ENCODE measurements at places on chromosomes 4 and X. TPM values are rescaled to one million over a fixed set of nuclear protein-coding genes. Genes with fewer than 3 reads are reported as not detected.

Gene PAQR3
- 29.0 TPM for total RNA-seq

Gene MAGEA9
- not detected for total RNA-seq

Gene CENPVL1
- total RNA-seq: 0.25 TPM

- H3K36me3 ChIP-seq: no peaks in the 10 kb centered on the region
- no peak overlapping the region for H3K4me3 ChIP-seq
- no peaks in the 10 kb centered on the region for H3K4me1 ChIP-seq
- no peak for DNase-seq
- no peak overlapping the region for H3K27ac ChIP-seq
- H3K27me3 ChIP-seq: no peaks in the 10 kb centered on the region
Observed at GRCh38 chrX:57772637-57773036, 92.6 kb upstream of the NLRP2B start.

- H3K27ac ChIP-seq: no peak overlapping the region
- H3K4me3 ChIP-seq: no peak overlapping the region
- H3K36me3 ChIP-seq: no peaks in the 10 kb centered on the region
- H3K4me1 ChIP-seq: peaks cover 10% of the 10 kb centered on the region
- no peaks in the 10 kb centered on the region for H3K27me3 ChIP-seq
- DNase-seq: no peak
Observed at GRCh38 chr4:165472943-165473676, 94.3 kb downstream of the CPE start.
